A549 (cell line): ENCODE measurements at places on chromosomes 12 and 14.

- DNase-seq, result no peak
Measured at GRCh38 chr14:73879027-73879426, 7.6 kb upstream of the ZNF410 start.

GRCh38 chr12:51357374-51358047, 11.0 kb upstream of the CELA1 start:
- DNase-seq, result no peak

- peak; percentile 89 for DNase-seq
Measured at GRCh38 chr12:113098441-113099028, 37.0 kb downstream of the RASAL1 start.

DNA sequence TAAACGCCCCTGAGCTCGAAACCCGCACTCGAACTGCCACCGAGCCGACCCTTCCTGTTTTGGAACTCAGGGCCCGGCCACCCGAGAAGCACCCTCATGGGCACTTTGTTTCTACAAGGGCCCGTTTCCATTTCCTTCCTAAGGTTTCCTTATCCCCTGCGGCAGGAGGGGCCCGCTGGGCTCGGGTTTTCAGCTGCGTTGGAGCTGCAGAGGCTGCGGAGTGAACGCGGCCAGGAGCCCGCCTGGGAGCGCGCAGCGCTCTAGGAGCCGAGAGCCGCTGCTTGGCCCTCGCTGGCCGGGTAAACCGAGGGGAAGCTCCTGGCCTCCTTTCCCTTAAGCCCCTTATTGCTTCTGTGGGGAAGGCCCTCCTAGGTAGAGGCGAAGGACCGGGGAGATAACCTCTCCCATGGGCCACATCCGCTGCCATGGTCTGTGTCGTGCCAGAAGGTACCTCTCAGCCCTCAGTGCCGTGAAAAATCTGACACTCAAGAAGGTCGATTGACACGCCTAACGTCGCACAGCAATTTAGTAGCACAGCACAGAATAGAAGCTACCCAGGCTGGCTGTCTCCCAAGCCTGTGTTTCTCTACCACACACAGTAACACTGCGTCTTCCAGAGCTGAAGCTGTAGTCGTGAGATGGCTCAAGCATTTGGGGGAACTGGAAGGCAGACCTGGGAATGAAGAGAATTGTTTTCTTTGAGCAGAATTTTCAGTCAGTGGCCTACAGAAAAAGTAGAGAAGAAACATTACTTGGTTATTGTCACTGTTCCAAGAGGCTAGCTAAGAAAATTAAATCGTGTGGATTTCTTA, 12.9 kb upstream of the CALM1 start:
- DNase-seq, result no peak

- DNase-seq, result no peak
Measured at GRCh38 chr12:104350211-104351056, 46.9 kb downstream of the EID3 start.
